Testis (tissue), 5 donors: ENCODE measurements at places on chromosomes 1 and 21. TPM values are rescaled to one million over a fixed set of nuclear protein-coding genes. Genes with fewer than 3 reads are reported as not detected.

The CTSE gene
- total RNA-seq: not detected

The CLCA4 gene
- total RNA-seq: 0.12 TPM

The OPRD1 gene
- total RNA-seq: 0.74 TPM

The SPRR4 gene
- total RNA-seq: 8.4 TPM

The ERICH3 gene
- total RNA-seq: 19.5 TPM

The GNG12 gene
- 46.0 TPM for total RNA-seq

The KCNJ9 gene
- 0.55 TPM for total RNA-seq

The CPTP gene
- 64.4 TPM for total RNA-seq

The FCRLA gene
- not detected for total RNA-seq

The AMY1B gene
- not detected for total RNA-seq

The ZNF670 gene
- total RNA-seq: 3.5 TPM

The EXTL1 gene
- total RNA-seq: 2.8 TPM

The EDN2 gene
- not detected for total RNA-seq

The TP53BP2 gene
- total RNA-seq: 64.3 TPM

The VSIG8 gene
- total RNA-seq: 0.43 TPM

The INSRR gene
- 6.4 TPM for total RNA-seq

The AGBL4 gene
- 5.8 TPM for total RNA-seq

The CCT3 gene
- total RNA-seq: 192 TPM

The ADAMTSL4 gene
- total RNA-seq: 10.0 TPM

The ABCG1 gene
- total RNA-seq: 4.6 TPM

The SLC35F3 gene
- 0.43 TPM for total RNA-seq

The TENT5C gene
- 67.3 TPM for total RNA-seq

The USP48 gene
- total RNA-seq: 66.2 TPM

The KRTAP25-1 gene
- not detected for total RNA-seq

The MFSD2A gene
- 185 TPM for total RNA-seq

The OR14C36 gene
- total RNA-seq: not detected

The IL19 gene
- total RNA-seq: not detected

The CCDC17 gene
- total RNA-seq: 5.0 TPM

The DNASE2B gene
- 0.31 TPM for total RNA-seq

The FOXO6 gene
- total RNA-seq: 4.5 TPM

The FAM72A gene
- 4.9 TPM for total RNA-seq

The SPATA46 gene
- 12.7 TPM for total RNA-seq

The GJB3 gene
- 0.55 TPM for total RNA-seq

The LCE6A gene
- not detected for total RNA-seq

The TMED5 gene
- 50.0 TPM for total RNA-seq

The TFF2 gene
- total RNA-seq: not detected

The HENMT1 gene
- 72.0 TPM for total RNA-seq

The WDR64 gene
- total RNA-seq: 5.5 TPM

The CASZ1 gene
- total RNA-seq: 9.4 TPM

The DNM3 gene
- 8.4 TPM for total RNA-seq

The OVAAL gene
- total RNA-seq: not detected

The CIART gene
- 10.3 TPM for total RNA-seq

The TRNP1 gene
- 7.7 TPM for total RNA-seq

The CFHR1 gene
- total RNA-seq: not detected

The FRRS1 gene
- total RNA-seq: 6.1 TPM

The TMIGD3 gene
- 63.6 TPM for total RNA-seq

The SLC5A9 gene
- total RNA-seq: 1.4 TPM

The KRTAP19-5 gene
- not detected for total RNA-seq

The KDM5B gene
- total RNA-seq: 307 TPM

The ENAH gene
- total RNA-seq: 132 TPM

The LAMB3 gene
- 2.0 TPM for total RNA-seq

The UTP25 gene
- total RNA-seq: 7.7 TPM

The S100A14 gene
- not detected for total RNA-seq
